ENCODE measurements at places on chromosomes 4 and X.

GRCh38 chr4:88865046-88865445, 167.4 kb upstream of the NAP1L5 start:
- no peak for DNase-seq

GRCh38 chrX:17635231-17635630, 102.1 kb upstream of the SCML1 start:
- DNase-seq = no peak

DNA sequence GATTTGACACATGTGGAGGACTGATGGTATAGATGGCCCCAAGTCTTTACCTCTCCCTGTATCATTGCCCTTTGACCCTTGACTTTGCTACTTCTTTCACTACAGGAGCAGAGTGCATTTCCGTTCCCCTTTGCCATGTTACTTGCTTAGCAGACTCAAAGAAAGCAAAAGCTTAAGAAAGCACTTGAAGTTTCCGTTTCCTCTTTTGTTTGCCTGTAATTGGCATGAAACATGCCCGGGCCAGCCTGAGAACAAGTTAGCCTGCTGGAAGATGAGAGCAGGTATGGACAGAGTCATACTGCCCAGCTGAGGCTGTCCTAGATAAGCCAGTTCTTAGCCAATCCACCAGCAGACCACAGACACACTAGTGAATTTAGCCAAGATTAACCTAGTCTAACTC, 206.0 kb downstream of the BCOR start:
- no peak for DNase-seq

DNA sequence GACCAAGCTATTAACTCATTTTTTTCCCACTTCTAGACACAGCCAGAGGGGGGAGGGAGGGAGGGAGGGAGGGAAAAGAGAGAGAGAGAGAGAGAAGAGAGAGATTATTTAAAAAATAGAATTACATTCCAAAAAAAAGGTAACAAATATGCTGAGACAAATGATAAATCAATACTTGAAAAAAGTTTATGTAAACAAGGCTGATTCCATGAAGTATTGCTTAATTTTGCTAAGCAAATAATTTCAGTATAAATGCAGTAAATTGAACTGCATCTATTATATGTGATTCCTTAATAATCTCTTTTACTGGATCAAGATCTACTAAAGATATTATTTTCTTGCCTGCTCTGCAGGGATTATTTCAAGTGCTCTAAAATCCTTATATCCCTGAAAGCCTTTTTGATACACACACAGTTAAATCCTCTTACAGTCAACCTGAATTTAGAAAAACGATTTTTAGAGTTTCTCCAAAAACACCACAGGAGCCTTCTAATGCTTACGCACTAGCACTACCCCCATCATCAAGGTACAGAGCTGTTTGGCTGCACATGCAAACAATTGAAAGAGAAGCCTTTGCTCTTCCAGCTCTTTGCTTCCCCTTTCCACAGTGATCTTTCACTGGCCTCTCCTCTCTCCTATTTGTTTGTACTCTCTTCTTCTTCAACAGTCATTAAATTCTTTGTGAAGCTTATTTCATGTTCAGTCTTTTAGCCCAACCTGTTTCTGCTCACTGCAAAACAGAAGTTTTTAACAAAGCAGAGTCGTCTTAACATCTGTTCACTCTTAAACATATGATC, 426.3 kb upstream of the FAM241A start:
- DNase-seq = no peak

- DNase-seq = peak; percentile 76
Measured at GRCh38 chr4:77072195-77072753, 3.5 kb downstream of the CCNI start.

DNA sequence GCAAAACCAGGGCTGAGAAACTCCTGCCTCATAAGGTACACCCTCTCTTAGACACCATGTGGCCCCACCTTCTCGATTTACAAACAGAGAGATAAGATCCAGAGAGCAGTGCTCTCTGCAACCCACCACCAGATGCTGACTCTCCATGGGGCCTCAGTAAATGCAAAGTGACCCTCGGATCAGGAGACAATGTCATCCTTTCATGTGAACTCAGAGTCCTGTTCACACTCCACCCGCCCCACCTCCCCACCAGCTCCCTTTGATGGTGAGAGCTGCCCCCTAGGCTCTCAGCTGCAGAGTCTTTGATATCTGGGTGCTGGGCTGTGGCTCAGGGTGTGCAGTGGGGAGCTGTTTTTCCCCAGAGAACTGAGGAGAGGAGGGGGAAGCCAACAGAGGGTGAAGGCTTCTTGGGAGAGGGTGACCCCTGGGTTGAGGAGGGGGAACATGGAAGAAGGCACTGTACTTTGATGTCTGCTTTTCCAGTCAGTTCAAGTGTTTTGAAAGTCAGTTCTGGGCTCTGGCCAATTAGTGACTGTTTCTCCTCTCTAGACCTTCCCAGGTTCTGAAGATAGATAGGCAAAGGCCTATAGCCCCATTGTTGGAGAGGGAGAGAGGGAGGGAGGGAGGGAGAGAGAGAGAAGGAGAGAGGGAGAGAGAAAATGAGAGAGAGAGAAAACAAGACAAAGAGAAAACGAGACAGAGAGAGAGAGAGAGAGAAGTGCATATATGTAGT, 88.2 kb downstream of the SCD5 start:
- no peak for DNase-seq

GRCh38 chrX:47373198-47373597, 2.8 kb downstream of the ZNF157 start:
- no peak for DNase-seq

- DNase-seq = no peak
Measured at GRCh38 chr4:3485011-3485791, 22.1 kb downstream of the DOK7 start.

Data from activated effector memory CD4-positive, alpha-beta T cell treated with anti-CD3 and anti-CD28 coated beads, Interleukin-2, amount 50 U/mL, for 16 hours (primary cell).